Omental fat pad (tissue), 4 donors: ENCODE measurements at places on chromosomes 2 and 18. TPM values are rescaled to one million over a fixed set of nuclear protein-coding genes. Genes with fewer than 3 reads are reported as not detected.

Gene PROKR1
- total RNA-seq = 0.46 TPM

Gene CCDC85A
- total RNA-seq = 7.8 TPM

Gene CD207
- 0.47 TPM for total RNA-seq

Gene ATF2
- total RNA-seq = 54.8 TPM

Gene CPO
- total RNA-seq = 0.48 TPM

Gene POLR1B
- total RNA-seq = 14.0 TPM
